ENCODE measurements at places on chromosomes 13 and 19. TPM values are rescaled to one million over a fixed set of nuclear protein-coding genes. Genes with fewer than 3 reads are reported as not detected.

Gene CPAMD8
- total RNA-seq, result 17.0 TPM

Gene BST2
- not detected for total RNA-seq

Gene ASF1B
- 55.6 TPM for total RNA-seq

Gene EIF3K
- 255 TPM for total RNA-seq

Gene TUBB4A
- 39.9 TPM for total RNA-seq

Gene FREM2
- total RNA-seq, result 16.5 TPM

Gene ZNF780A
- 18.5 TPM for total RNA-seq

Gene SHD
- total RNA-seq, result 2.7 TPM

Gene BCL3
- 2.2 TPM for total RNA-seq

Gene ZNF134
- total RNA-seq, result 31.7 TPM

Gene ZNF100
- total RNA-seq, result 28.6 TPM

Gene FBXW9
- 16.0 TPM for total RNA-seq

Gene FXYD7
- 1.1 TPM for total RNA-seq

Gene PCDH17
- total RNA-seq, result 14.4 TPM

Gene LILRB2
- not detected for total RNA-seq

Gene KIR3DL2
- total RNA-seq, result not detected

Gene RNF113B
- not detected for total RNA-seq

Gene CERS1
- total RNA-seq, result 27.7 TPM

Gene LILRA6
- total RNA-seq, result not detected

Gene KLK12
- total RNA-seq, result not detected

Gene PLPP2
- total RNA-seq, result 0.89 TPM

Gene FOXA3
- not detected for total RNA-seq

Measured in neural crest cell (in vitro differentiated cells).